ENCODE measurements at places on chromosomes 2 and 18. TPM values are rescaled to one million over a fixed set of nuclear protein-coding genes. Genes with fewer than 3 reads are reported as not detected.

- peak; percentile 90 for DNase-seq
Measured at GRCh38 chr18:34976899-34977837, 64.0 kb upstream of the MAPRE2 start.

DNA sequence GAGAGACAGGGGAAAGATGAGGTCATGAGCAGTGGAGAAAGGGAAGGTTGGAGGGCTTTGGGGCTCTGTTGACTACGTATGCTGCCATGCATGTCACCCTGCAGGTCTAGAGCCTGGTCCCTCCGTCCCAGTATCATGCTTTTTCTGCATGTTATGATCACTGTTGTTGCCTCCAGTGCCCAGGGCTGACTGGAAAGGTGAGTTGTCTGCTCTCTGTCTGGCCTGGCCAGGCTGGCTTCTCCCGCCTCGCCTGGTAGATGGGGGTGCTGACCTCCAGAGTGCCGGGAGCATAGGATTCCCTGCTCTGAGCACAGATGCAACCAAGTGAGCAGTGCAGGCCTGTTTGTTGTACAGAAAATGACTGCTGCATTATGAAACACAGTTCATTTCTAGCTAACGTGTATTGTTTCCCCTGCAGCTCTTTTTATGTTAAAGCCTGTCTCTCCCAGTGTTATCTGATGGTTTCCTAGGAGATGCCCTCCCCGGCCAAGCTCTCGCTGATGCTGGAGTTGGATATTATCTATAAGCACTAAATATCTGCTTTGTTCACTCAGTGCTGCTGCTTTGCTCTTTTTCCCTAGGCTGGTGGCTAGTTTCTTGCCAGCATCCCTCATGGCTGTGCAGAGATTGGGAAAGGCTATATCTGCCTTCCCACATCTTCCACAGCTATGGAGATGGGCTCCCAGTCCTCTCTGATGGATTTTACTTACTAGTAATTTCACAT lies 158.2 kb downstream of the TDRD15 start:
- no peak for DNase-seq

GRCh38 chr2:85812094-85812735 lies 58.4 kb downstream of the ATOH8 start:
- DNase-seq, result peak; percentile 70

- DNase-seq, result peak; percentile 95
Measured at GRCh38 chr2:121071034-121071504, 213.9 kb downstream of the TFCP2L1 start.

DNA sequence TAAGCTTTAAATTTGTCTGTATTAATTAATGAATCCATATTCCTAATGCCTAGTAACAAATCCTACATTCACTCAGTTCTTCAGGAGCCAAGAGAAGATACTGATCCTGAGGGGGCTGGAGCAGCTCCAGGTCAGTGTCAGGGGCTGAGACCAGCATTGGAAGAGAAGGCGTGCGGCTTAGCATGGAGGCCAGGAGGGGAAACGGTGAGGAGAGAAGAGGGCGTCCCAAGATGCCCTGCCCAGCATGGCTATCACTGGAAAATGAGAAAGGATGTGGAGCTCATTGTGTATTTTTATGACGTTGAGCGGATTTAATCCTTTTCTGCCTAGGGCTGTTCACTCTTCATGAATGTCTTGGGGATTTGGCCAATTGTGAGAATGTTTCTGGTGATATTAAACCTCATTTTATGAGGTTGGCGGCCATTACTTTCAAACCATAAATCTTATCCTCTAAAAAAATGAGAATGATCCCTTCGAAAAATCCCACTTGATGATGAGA lies 131.7 kb downstream of the KCTD1 start:
- peak; percentile 51 for DNase-seq

GRCh38 chr2:106353676-106354075 lies 114.5 kb downstream of the RGPD3 start:
- DNase-seq, result no peak

DNA sequence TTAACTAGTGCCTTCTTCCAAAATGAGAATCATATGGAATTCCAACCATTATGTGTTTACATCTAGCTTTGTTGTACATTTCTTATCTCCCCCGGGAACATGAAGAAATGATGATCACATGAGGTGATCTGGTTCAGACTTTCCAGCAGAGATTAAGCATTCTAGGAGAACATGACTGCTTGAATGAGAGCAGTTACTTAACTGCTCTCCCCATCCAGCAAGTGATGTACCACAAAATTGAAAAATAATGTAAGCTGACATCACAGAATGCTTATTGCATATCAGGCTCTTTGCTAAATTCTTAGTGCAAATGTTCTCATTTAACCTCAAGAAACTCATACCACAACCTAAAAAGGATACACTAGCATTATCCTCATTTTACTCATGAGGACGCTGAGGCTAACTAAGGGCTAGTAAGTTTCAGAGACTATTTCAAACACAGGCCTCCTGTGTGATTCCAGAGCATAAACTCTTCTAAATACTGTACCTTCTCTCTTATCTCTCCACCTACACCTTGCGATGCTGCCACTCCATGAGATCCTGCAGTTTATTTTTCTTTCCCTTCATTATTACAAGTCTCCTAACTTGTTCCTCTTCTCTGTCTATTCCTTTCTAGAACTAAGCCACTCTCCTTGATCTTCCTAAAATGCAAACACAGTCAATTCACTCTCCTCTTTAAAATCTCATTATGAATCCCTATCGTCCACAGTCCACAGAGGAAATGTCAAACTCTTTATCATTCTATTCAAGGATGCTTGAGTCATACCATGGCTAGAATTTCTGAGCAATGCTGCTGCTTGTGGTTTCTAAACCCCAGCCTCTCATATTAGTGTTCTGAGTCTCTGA lies 1224.8 kb upstream of the ZEB2 start:
- DNase-seq, result no peak

- no peak for DNase-seq
Measured at GRCh38 chr18:58858591-58859468, 5.8 kb upstream of the ZNF532 start.

DNA sequence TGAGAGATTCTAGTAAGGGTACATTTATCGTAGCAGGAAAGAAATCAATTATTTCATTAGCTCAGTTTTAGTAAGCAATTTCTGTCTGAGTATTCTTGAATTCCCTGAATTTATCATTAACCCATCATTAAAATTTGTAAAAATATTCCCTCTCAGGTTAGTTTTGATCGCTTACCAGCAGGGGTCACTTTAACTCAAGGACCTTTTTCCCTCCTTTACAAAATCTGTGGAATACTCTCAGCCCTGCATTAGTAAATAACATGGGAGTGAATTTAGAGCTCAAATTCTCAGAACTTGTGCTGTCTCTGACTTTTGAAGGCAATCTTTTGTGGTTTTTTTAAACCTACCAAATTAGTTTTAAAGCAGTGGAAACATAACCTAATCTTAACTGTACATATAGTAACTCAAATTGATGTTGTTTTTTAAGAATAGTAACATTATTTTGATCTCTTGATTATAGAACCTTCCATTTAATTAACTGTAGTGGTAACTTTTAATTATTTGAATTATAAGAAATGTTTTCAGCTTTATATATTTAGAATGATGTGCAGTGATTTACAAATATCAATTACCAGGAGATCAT lies 97.2 kb downstream of the AGPS start:
- no peak for DNase-seq

- no peak for DNase-seq
Measured at GRCh38 chr2:86800856-86801567, 10.3 kb upstream of the CD8A start.

DNA sequence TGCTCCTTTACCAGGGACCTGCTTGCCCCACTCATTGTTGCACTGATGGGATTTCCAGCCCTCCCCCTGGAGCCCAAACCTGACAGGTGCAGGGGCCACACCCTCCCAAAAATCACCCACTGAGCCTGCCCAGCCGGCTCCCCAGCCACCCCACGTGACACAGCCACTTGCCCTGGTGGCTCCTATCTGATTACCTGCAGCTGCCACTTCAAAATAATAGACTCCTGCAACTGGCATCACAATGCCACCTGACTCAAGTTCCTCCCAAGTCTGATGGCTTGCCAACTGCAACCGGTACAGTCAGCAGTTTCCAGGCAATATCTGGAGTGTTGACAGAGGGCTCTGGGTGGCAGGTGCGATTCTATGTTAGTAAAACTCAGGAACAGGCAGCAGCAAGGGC lies 66.2 kb downstream of the CRACDL start:
- peak; percentile 51 for DNase-seq

DNA sequence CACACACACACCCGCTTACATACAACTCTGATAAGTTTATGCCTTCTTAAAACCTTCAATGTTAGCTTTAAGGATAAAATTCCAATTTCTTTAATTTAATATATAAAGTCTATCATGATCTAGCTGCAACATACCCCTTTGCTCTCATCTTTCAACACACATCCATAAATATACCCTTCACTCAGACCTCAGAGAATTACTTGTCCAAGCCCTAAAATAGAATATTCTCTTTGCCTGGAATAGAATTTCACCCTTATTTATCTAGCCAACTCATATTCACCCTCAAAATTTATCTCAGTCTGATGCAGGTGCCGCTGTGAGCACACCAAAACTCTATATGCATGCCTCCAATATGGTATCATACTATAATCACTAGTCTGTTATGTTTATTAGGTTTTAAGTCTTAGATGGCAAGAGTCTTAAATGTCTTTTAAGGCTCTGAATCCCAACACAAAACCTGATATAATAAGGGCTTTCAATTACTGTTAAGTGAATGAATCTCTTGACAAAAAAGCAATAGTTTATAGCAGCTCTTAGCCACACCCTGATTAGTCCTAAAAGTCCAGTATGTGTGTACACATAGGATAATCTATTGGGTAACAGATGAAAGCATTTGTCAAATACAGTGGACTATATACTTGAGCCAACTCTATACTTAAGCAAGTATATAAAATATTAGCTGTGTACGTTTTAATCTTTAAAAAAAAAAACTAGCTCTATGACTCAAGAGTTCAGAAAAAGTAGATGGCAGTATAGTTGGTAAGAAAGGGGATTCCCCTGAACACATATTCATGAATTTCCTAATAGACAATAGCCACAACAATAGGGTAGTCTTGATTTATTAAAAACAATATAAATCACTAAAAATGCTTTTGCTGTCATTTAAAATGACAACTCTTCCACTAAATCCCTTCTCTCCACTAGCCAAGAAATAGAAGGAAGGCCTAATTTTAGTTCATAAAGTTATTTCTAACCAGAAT lies 144.5 kb downstream of the EXOC6B start:
- no peak for DNase-seq

- DNase-seq, result no peak
Measured at GRCh38 chr18:39360072-39360471, 1794.5 kb upstream of the CELF4 start.

DNA sequence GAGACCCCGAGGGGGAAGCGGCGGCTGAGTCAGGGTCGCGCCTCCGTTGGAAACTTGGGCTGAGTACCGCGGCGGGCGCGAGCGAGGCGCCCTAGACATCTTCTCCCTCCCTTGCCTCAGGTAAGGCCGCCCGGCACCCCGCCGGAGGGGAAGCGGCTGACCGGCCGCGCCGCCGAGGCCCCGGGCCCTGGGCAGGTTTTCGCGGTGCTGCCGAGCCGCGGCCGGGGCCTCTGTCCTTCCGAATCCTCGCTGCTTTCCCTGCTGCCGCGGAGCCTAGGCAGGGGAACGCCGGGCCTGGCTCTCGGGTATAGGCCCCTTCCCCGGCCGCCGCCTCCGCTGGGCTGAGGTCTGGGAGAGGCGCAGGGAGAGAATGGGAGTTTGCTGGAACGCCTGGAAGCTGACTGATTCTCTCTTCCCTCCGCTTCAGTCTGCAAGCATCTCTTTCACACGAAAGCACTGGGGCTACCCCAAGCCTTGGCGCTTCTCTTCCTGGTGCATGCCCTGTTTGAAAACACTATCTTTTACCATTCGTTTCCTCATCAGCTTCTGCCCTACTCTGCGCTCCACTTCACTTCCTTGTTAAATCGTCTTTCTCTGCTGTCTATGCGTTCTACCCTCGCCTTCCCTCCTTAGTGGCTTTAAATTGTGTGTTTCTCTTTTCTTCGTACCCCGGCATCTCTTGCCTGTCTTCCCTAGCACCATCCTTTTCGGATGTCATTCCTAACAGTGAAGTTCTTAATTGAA lies 652 bp downstream of the PPM1B start:
- DNase-seq, result no peak

MAP3K19 gene
- total RNA-seq, result not detected

SLC4A1AP gene
- 20.7 TPM for total RNA-seq

ATRAID gene
- 125 TPM for total RNA-seq

TCF7L1 gene
- 31.8 TPM for total RNA-seq

SERPINB10 gene
- not detected for total RNA-seq

SLC19A3 gene
- not detected for total RNA-seq

Measured in osteocyte (in vitro differentiated cells).